ENCODE measurements at places on chromosomes 2 and 18. TPM values are rescaled to one million over a fixed set of nuclear protein-coding genes. Genes with fewer than 3 reads are reported as not detected.

- no peak for DNase-seq
Measured at GRCh38 chr2:138712212-138712979, 67.8 kb downstream of the NXPH2 start.

ZSWIM2 gene
- total RNA-seq = not detected

DNA sequence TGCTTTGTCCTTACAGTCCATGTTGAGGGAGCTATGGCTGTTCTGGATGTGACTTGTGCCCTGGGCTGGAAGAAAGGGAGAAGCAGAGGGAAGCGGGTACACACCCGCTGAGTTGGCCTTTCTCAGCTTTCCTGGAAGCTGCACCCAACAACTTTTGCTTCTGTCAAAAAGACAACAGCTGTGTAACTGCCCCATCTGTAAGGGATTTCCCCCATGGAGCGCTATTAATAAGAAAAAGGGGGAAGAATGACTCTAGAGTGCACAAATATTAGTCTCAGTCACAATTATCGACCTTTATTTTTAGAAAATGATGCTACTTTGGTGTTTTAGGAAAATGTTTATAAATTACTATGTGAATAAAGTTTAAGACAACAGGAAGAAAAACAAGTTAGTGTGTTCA is 368.3 kb downstream of the RAD51AP2 start:
- DNase-seq = no peak

DNA sequence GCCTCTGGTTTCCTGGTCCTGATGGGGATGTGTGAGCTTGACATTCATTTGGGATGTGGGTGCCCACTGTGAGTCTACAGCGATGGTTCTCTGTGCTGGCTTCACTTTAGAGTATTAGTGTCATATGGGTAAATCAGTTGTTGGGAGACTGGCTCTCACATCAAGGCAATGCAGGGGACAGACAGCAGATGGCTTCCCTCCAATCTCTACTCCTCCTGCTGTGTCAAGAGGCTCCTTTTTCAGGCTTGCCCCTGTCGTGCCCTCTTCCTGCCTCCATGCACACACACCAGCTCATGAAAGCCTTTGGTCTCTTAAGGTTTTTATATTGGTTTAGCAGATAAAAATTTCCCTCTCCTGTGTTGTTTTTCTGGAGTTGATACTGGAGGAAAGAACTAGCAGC is 315.6 kb downstream of the RDH14 start:
- DNase-seq = no peak

DNA sequence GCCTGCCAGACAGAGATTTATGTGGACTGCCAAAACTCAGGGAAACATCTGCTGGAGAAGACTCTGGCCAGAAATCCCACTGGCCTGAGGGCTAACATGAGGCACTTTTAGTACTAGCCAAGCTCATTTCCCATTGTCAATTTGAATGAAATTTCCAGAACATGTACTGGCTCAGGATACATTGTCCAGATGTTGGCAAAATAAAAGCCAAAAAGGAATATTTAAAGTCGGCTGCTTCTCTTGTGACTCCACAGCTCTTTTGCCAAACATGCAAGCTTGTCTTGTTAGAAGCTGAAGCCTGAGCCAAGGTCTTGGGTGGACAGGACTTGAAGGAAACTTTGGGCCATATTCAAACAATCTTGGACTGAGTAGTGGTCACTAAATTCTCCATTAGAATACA is 215.5 kb downstream of the NCKAP5 start:
- no peak for DNase-seq

GRCh38 chr18:32848826-32849225 is 76.0 kb upstream of the KLHL14 start:
- no peak for DNase-seq

GRCh38 chr18:22180722-22181121 is 11.3 kb downstream of the GATA6 start:
- DNase-seq = no peak

SLC11A1 gene
- total RNA-seq = 0.23 TPM

NAT8 gene
- not detected for total RNA-seq

- no peak for DNase-seq
Measured at GRCh38 chr2:47039913-47040562, 115.1 kb downstream of the STPG4 start.

TUBA3E gene
- total RNA-seq = not detected

GRCh38 chr18:13394801-13395200 is 176.2 kb downstream of the LDLRAD4 start:
- no peak for DNase-seq

RGPD8 gene
- 13.6 TPM for total RNA-seq

NEU2 gene
- total RNA-seq = not detected

CAPN14 gene
- 0.59 TPM for total RNA-seq

GRCh38 chr2:102008490-102008889 is 16.7 kb downstream of the IL1R2 start:
- DNase-seq = no peak

DNA sequence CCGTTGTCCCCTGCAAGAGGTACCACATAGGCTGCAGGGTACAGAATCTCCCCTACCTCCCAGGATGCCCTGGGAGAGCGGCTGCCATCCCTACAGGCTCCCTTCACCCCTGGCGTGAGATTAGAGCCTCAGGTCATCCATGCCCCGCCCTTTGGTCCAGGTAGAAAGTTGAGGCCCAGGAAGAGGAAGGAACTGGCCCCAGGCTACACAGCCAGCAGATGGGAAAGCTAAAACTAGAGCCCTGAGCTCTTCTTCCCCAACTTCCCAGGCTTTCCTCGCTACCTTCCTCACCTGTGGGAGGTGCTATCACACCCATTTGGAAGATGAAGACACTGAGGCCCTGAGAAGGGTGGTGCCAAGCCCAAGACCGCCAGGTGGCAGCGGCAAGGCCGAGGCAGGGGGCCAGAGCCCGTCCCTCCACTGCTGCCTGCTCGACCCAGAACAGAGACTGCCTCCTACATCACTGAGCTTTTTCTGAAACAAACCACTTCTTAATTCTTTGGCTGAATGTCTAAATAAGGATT is 25.8 kb downstream of the CIB4 start:
- DNase-seq = no peak

DNA sequence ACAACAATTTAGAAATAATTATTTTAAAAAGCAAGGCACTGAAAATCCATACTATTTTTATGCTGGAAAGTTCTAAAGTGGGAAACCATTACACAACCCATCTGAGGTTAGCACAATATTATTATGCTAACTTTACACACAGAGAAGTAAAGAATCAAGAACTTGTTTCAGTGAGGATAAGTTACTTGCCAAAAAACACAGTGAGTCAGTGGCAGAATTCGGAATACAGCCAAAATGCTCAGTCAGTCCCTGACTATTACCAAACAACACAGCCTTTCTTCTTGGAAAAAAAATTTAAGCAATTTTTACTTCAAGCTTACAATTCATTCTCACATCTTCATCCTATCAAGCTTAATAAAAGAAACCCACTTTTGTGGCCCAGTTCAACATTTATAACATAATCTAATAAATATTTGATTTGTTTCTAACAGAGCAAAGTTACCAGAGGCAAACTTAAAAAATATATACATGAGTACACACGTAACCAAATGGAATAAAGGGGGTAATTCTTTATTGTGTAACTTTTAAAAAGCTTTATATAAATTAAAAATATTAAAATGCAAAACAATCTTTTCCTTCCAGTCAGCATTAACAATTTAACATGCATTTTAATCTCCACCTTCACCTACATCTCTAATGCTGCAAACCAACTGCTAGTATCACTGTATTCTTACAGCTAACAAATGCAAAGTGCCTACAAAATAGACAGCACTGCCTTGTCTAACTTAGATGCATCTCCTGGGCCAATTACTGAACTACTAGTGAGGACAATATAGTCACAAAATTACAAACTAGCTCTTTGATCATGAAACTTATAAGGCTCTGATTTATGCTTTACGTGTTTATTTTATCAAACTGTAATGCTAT is 55.2 kb downstream of the CCDC88A start:
- no peak for DNase-seq

- DNase-seq = no peak
Measured at GRCh38 chr2:152683400-152683799, 33.9 kb downstream of the PRPF40A start.

- no peak for DNase-seq
Measured at GRCh38 chr2:52779446-52779845, 988.2 kb upstream of the CHAC2 start.

ATAD2B gene
- 12.5 TPM for total RNA-seq

All from activated CD8-positive, alpha-beta T cell treated with anti-CD3 and anti-CD28 coated beads for 36 hours (primary cell).